ENCODE measurements at places on chromosomes 6 and 20.

DNA sequence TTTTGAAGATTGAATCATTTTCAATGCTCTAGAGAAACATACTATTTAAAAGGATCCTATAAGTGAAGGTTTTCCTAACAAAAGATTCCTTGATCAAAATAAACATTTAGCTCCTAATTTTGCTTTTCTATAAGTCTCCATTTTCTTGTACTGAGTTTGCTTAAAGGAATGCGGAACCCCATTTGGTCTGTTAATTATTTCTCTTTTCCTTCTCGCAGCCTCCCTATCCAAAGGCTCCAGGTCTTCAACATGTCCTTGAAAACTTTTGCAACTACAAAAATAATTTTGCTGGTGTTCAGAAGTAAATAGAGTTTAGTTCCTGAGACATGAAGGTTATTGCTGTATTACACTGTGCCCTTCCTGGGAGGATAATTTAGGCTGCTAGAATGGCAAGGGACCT, 8.3 kb upstream of the NPEPL1 start:
- no peak for DNase-seq

DNA sequence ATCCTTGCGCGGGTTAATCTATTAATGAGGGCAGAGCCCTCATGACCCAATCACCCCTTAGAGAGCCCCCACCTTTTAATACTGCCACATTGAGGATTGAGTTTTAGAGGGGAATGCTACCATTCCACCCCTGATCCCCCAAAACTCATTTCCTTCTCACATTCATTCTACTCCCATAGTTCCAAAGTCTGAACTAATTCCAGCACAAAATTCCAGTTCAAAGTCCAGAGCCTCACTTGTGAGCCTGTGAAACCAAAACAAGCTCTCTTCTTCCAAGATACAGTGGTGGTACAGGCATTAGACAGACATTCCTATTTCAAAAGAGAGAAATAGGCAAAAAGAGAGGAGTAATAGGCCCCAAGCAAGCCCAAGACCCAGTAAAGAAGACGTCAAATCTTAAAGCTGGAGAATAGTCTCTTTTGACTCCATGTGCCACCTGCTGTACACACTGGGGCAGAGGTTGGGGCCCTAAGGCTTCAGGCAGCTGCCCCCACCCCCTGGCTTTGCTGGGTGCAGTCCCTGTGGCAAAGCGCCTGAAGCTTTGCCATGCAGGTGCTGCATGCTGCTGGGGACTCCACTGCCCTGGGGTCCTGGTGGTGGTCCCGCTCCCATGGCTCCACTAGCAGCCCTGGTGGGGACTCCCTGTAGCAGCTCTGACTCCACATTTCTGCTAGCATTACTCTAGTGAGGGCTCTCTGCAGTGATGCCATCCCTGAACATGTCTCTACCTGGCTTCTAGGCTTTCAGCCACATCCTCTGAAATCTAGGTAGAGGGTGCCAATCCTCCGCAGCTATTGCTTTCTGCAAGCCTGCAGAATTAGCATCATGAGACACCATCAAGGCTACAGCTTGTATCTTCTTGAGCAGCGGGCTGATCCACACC, 41.3 kb downstream of the RSPH3 start:
- no peak for DNase-seq

- no peak for DNase-seq
Observed at GRCh38 chr20:43909720-43910119, 4.9 kb upstream of the TOX2 start.

DNA sequence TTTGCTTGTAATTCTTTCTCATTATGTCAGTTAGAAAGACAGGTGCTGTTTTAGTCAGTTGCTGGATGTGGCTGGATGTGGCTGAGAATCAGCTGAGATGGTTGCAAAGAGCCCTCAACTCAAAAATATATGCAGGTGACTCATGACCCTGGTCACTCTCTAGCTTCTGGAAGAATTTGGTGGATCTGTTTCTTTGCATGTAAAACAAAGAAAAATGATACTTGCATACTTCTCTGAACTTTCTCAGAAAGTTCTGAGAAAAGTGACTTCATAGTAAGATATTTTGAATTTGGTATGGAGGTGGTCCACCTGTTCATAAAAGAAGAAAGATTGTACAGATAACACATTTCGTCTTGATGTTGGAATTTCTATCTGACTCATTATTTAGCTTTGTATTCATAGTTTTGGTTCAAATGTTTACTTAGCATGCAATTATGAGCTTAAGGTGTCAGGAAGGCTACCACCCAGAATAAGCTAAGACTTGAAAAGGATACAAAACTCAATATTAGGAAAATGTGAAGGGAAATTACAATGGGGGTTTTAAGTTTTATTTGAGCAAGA, 163.2 kb upstream of the OLIG3 start:
- DNase-seq = no peak

DNA sequence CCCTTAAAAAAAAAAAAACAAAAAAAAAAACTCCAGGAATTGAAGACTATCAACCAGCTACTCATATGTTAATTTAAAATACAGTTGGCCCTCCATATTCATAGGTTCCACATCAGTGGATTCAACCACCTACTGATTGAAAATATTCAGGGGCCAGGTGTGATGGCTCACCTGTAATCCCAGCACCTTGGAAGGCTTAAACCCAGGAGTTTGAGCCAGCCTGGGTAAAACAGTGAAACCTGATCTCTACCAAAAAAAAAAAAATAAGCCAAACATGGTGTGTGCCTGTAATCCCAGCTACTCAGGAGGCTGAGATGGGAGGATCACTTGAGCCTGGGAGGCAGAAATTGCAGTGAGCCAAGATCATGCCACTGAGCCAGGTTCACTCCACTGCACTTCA, 72.4 kb upstream of the SMIM8 start:
- DNase-seq = no peak

DNA sequence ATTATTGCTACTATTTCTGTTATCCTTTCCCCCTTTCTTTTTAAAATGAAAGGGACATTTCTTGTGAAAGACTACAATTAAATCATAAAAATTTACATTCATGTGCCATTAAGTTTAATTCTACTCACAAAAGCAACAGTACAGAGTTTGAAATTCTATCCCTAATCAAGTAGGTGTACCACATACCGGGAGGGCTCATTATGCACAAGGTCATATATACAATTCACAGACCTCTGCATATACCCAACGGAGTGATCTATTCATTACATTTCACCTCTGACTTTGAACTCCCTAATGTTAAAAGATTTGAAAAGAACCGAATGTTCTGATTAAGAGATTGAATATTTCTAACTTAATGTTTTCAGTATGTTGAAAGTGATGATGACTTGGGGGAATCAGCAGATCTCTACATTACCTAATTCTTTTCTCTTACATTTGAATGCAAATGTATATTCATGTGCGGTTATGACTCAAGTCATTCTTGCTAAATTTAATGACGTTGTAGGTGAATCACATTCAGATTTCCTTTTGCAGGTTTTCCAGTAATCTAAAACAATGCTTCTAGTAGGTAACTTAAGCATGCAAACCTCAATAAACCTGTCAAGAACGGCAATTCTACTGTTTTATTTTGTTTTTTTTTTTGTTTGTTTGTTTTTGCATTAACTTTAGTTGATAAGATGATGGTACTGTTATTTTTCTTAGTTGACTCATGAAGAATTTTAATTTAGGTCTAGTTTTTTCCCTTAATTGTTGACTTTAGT, 7.3 kb downstream of the EYA4 start:
- DNase-seq = no peak

- no peak for DNase-seq
Observed at GRCh38 chr6:7727086-7727945, 1.4 kb downstream of the BMP6 start.

DNA sequence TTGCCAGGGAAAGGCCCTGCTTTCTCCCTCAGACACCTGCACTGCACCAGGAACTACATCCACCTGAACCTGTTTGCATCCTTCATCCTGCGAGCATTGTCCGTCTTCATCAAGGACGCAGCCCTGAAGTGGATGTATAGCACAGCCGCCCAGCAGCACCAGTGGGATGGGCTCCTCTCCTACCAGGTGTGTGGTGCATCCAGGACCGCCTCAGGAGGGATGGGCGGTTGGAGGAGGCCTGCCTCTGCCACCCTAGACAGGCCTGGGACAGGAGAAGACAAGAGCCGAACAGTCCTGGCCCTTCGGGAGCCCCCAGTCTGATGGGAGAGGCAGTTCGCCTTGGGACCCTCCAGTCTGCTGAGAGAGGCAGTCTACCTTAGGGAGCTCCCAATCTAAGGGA, 24.2 kb downstream of the GLP1R start:
- DNase-seq = no peak

DNA sequence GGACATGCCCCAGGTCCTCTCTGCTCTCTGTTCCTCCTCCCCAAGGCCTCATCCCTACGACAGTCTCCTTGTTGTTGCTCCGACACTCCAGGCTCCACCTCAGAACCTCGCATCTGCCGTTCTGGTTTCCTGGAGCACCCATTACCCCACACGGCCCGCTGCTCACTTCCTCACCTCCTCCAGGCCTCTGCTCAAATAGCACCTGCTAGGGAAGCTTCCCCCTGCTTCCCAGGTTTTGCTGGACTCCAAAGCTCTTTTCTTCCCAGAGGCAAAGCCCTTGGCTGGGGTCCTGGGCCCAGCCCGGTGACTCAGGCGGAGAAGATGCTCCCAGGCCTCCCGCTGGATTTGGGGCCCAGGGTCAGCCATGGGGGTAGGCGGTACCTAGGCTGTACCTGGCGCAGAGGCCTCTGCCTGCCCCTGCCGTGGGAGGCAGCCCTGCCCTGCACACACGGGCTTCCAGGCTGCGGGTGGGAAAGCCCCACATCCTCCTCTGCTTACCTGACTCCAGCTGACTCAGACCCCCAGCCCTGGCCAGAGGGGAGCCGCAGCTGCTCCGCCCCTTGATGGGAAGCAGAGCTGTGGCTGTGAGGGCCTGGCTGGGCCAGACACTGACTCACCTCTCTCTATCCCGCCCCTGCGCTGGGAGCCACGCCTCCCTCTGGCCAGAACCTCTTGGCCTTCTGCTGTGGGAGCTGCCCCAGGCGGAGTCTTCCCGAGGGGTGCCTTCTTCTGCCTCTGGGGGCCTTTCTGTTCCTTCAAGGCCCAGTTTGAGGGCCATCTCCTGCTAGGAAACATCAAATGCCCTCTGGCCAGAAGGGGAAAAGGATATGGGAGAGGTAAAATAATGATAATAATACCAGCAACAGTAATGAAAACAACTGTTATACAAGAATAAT, 130.5 kb downstream of the CEBPB start:
- no peak for DNase-seq

GRCh38 chr20:54189630-54190029, 15.8 kb upstream of the CYP24A1 start:
- no peak for DNase-seq

DNA sequence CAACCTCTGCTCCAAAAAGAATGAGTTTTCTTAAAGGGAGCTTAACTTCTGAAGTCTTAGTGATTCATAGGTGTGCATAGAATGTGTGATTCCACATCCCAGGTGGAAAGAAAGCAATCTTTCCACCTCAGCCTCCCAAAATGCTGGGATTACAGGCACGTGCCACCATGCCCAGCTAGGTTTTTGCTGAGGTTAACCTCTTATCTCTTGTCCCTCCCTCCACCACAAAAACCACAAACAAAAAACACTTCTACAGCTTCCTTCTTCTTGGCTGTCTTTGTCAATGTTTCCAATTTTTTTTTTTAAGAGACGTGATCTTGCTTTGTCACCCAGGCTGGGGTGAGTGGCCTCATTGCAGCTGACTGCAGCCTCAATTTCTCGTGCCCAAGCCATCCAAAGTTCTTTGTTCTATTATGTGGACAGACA, 8.1 kb upstream of the CSE1L start:
- peak; percentile 11 for DNase-seq

- no peak for DNase-seq
Observed at GRCh38 chr20:48597521-48598302, 230.1 kb downstream of the PREX1 start.
